ENCODE measurements at places on chromosomes 16 and 17.

DNA sequence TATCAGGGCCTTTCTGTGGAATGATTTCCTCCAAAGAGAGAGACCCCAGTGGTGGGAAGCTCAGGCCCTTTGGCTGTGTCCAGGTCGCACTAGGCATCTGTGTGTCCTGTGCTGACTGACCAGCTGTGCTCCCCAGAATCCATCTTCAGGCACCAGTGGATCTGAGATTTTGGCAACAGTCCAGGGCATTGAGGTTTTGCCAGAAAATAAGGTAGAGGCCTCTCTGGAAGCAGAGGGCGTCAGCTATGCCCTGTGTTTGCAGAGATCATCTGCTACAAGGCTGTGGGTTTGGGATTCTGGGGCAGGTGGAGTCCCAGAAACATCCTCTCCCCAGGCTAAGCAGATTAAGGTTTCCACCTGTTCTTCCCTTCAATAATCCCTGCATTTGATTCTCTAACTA lies 57.5 kb upstream of the TOB1 start:
- DNase-seq = no peak

DNA sequence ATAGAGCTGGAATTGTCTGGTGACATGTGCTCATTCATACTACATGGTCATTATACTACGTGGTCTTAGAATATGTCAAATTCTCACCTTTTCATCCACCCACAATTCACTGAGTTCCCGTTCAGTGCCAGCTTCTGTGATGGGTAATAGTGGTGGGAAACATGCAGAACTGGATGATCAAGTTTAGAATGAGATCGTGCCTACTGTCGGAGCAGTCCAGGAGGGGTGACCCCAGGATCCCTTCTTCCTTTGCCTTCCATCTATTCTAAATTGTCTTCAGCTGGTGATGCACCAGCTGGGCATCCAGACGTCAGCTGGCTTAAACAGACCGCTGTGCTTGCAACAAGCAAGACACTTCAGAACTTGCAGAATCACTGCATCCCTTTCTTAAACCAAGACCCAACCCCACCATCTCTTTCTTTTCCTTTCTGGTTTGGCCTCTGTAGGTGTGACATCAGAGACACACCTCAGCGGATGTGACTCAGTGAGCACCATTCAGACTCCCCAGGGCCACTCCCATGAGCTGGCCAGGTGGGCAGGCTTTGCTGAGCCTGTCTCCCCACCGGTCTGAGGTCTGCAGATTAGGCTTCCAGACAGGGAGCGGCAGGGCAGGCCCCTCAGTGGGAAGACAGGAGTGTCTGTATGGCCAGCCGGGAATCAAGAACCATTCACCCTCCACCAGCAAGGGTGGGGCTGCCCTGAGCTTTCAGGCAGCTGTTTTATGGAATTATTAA lies 18.1 kb downstream of the C17orf100 start:
- DNase-seq = no peak

DNA sequence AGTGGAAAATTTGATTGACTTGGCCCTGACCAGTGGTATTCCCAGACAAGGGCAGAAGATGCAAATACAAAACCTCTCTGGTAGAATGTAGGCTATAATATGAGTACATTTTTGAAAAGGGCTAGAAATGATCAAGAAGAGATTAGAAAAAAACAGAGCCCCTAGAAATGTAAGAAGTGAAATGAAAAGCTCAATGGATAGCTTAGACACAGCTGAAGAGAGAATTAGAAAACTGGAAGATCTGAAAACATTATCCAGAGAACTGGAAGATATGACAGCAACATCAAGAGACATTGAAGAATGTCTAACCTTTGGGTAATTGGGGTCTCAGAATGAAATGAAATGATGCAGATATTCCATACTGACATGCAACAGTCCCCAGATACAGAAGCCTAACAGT lies 105.2 kb upstream of the ZNF750 start:
- DNase-seq = no peak

DNA sequence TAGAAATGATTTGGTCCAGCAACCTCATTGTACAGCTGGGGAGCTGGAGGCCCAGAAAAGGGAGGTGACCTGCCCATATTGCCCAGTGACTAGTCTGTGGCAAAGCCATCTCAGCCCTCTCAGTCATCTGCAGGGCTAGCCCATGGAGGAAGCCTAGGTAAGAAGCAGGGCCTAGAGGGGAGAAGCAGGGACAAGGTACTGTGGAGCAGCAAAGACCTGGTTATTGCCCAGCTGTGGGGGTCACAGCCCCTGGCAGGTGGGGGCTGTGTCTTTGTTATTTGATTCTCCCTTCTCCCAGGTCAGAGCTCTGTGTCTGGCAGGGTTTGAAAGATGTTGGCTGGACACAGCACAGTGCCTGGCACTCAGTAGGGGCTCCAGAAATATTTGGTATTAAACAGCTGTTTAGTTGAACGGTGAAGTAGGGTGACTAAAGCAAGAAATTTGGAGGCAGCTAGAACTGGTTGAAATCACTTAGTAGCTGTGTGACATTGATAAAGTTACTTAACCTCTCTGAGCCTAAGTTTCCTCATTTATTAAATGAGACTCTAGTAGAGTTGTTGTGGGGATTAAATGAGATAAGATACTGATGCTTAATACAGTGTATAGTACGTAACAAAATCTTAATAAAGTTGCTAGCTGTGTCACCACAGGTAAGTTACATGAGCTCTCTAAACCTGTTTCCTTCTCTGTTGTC lies 17.3 kb downstream of the CCR7 start:
- DNase-seq = no peak

GRCh38 chr16:86205521-86206245 lies 304.6 kb upstream of the FOXF1 start:
- no peak for DNase-seq

DNA sequence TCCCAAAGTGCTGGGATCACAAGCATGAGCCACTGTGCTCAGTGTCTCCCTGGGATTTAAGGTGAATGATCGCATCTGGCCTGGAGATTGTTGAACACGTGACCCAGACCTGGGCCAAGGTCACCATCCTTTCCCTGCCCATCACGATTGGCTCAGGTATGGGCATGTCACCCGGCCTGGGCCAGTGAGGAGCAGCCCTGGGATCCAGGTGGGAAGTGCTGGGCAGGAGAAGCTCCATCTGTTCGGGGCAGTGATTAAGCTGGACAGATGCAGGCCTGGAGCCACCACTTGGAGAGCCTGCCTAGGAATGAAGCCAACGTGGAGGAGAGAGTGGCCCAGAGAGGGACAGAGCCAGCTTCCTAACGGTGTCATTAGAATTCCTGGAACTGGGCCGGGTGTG lies 6.8 kb downstream of the LAT start:
- DNase-seq = no peak

GRCh38 chr16:66502020-66502913 lies 47.7 kb downstream of the TK2 start:
- DNase-seq = no peak

- DNase-seq = no peak
Measured at GRCh38 chr16:53449816-53450517, 15.7 kb downstream of the RBL2 start.

- no peak for DNase-seq
Measured at GRCh38 chr16:24537474-24538337, 1.7 kb upstream of the RBBP6 start.

Data from activated T-helper 1 cell treated with Interleukin-2 at 50 U/mL for 16 hours (primary cell).